ENCODE measurements at places on chromosomes 2 and 18. TPM values are rescaled to one million over a fixed set of nuclear protein-coding genes. Genes with fewer than 3 reads are reported as not detected.

CRYGD gene
- total RNA-seq, result not detected

GAREM2 gene
- total RNA-seq, result 0.19 TPM

LYPD1 gene
- 2.6 TPM for total RNA-seq

SERPINB4 gene
- 309 TPM for total RNA-seq

ACTR3 gene
- total RNA-seq, result 274 TPM

SNTG2 gene
- total RNA-seq, result not detected

DYNAP gene
- 25.1 TPM for total RNA-seq

CPLX4 gene
- not detected for total RNA-seq

SESTD1 gene
- total RNA-seq, result 8.0 TPM

WDR43 gene
- total RNA-seq, result 73.2 TPM

DUSP2 gene
- total RNA-seq, result 4.1 TPM

BUB1 gene
- total RNA-seq, result 26.5 TPM

DNA sequence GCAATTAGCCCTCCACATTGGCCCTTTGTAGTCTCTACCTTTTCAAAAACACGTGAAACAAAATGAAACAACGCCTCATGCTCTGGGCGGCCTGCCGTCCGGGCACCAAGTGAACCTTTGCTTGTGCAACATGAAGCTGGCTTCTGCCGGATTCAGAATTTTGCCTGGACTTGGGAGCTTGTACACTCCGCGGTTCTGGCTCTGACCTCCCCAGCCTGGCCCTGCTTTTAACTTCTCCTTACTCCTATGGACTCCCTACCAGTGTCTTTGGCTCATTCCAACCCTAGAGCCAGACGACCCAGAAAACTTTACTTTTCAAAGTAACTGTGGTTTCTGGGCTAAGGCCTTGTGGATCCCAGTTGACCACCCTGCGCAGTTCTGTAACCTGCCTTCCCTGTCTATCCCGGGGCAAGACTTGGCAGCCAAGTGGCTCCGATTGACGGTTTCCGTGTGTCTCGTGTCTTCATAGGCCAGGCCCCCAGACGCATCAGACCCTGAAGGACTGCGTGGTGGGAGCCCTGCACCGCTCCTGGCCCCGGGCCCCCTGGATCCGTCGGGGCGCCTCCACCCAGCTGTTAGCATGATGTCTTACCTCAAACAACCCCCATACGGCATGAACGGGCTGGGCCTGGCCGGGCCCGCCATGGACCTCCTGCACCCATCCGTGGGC, 1.9 kb downstream of the OTX1 start:
- no peak for DNase-seq

- no peak for DNase-seq
Measured at GRCh38 chr2:136395582-136395981, 277.6 kb upstream of the CXCR4 start.

- no peak for DNase-seq
Measured at GRCh38 chr2:48855142-48855541, 99.6 kb upstream of the LHCGR start.

DNA sequence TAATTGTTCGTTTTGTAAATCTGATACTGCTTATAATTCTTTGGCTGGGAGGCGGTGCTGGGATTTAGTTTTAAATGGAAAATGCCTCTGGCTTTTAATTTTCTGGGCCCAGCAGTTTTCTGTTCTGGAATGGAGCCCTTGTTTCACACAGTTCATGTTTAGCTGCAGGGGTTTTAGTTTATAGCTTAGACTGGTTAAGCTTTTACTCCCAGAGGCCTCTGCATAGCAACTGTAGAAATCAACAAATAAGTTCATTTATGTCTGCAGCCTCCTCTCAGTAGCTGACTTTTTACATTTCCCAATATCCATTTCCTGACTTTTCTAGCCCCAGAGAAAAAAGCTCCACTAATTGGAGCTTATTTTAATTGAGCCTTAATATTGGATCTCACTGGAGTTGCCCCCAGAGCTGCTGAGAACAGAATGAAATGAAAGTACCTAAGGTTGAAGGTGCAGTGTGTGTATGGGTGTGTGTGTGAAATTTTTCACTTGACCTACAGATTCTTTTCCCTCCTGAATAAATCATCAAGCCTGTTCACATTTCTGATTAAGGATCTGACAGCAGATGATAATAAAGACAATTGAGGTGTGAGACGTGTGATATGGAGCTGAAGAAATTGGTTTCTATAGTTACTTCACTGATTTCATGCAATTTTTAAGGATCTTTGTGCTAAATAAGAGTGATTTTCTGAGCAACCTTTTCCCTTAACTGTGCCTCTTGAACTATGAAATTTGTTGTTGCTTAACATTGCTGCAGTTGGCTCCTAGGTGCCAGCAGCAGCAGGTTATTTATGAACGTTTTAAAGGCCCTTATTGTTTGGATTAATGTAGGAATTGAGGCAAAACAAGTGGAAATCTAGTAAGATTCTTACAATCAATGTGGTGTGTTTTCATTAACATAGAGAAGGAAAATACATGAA, 109.6 kb downstream of the TAF4B start:
- no peak for DNase-seq

DNA sequence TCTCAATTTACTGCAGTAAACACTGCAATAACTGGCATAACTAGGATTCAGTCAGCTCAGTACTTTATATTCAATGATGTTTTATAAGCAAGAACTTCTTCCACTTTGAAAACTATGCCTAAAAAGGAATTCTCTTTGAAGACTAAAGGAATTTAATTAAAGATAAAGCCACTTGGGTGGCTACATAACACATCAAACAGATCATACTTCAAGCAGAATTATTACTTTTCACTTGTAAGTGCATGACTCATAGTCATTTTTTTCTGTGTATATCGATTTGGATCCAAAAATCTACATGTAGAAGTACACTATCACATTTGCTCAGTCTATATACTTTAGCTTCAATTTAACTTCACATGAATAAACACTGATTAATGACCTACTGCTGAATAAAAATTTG, 4.0 kb downstream of the KANSL1L start:
- DNase-seq, result no peak

- no peak for DNase-seq
Measured at GRCh38 chr2:208872591-208872990, 466.0 kb downstream of the PTH2R start.

GRCh38 chr2:70724366-70724765, 43.6 kb downstream of the ADD2 start:
- no peak for DNase-seq

GRCh38 chr2:29192526-29192925, 77.3 kb downstream of the CLIP4 start:
- DNase-seq, result no peak

DNA sequence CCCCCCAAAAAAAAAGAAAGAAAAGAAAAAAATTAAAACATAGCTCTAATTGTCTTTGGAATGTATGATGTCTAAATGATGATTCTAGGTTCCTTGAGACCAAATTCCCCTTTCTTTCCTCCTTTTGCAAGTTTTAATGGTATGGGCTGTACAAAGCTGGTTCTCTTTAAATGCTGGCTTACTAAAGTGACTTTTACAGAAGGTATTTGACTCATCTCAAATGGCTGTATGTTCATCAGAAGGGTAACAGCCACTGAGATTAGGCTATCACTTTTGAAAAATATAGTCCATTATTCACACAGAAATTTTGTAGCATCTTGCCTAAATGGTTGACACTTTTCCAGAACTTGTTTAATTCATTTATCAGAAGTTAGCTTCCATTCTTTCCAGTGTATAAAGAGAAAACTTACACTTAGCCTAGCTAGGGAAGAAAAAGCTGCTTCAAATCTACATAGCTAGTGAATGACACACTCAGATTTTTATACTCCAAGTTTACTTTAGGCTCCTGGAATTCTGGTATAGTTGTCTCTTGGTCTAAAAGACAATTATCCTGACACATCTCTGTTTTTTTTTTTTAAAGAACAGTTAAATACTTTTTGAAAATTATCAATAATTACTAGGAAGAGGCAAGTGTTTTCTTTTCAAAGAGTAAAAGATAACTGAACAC, 622.6 kb downstream of the LRP1B start:
- DNase-seq, result no peak

- no peak for DNase-seq
Measured at GRCh38 chr2:85930129-85931124, 41.6 kb upstream of the ST3GAL5 start.

DNA sequence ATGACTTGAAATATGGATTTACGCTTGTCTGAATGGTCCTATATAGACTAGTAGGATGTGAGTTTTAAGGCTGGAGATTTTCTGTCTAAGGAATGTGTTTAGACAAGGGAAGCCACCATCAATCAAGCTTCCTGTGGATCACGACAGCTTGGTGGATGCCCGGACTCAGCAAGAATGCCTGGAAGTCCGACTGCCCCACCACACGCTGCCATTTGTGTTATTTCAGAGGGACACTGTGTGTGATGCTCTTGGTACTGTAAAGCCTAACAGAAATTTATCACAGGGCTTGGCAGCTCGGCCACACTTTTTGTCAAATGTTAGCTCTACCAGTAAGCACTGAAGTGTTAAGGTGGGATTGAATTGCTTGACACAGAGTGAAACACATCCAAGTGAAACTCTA, 127.1 kb upstream of the CDH7 start:
- DNase-seq, result no peak

GRCh38 chr2:39913648-39914461, 134.8 kb upstream of the THUMPD2 start:
- DNase-seq, result no peak

DNA sequence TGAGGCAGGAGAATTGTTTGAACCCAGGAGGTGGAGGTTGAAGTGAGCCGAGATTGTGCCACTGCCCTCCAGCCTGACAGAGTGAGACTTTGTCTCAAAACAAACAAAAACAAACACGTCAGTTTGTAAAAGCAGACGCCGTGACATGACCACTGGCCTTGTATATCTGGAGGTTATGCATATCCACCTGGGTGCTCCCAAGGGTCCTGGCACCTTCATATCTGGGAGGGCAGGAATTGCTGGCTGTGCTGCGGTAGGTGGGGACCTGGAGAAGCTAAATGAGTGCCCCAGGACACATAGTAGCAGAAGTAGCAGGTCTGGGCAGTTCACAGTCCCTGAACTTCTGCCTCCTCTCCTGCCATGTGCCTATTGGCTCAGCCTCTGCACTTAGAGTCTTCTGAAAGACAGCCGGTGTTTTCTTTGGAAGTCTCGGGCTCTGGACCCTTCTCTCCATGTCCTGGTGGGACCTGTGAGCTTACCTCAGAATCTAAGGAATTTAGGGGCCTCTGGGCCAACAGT, 30.9 kb upstream of the IL1R2 start:
- no peak for DNase-seq

- no peak for DNase-seq
Measured at GRCh38 chr2:145168091-145168490, 648.2 kb upstream of the ZEB2 start.

DNA sequence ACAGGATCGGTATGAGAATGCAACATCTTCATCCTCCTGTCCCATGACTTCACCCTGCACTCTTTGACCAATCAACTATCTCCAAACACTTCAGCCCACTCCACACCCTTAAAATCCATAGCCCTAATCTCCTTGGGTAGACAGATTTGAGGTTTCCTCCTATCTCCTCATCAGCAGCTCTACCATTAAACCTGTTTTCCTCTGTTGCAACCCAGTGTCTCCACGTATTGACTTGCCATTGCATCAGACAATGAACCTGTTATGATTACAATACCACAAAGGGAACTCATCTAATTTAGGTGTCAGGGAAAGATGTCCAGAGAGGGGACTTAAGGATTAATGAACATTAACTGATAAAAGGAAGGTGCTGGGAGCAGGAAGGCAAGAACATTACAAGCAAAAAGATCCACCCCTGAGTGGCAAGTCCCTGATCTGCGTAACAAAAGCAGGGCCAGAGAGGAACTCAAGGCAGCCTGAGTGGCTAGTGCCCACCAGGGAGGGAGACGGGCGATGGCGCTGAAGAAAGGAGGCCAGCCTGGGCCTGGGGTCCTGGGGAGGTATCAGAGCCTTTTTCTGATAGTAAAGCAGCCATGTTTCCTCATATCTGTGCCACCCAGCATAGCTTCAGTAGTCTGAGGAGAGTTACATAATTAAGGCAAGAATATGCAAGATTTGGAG, 44.6 kb downstream of the AKAIN1 start:
- DNase-seq, result no peak

GRCh38 chr2:70008290-70008689, 46.9 kb upstream of the ASPRV1 start:
- DNase-seq, result no peak

- no peak for DNase-seq
Measured at GRCh38 chr2:71460595-71461303, 7.4 kb downstream of the DYSF start.

DNA sequence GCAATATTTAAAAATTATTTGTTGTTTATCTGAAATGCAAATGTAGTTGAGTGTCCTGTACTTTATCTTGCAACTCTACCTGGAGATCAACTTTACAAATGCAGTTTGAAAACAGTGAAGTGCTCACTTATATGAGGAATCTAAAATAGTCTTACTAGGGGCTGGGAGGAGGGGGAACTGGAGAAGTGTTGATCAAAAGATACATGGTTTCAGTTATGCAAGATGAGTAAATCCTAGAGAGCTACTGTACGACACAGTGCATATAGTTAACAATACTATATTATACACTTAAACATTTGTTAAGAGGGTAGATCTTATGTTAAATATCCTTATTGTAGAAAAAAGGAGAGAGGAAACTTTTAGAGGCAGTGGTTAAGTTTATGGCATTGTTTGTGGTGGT, 241.9 kb downstream of the BCL11A start:
- DNase-seq, result no peak

All from esophagus squamous epithelium (tissue), 5 donors.